GM20000 (cell line): ENCODE measurements at places on chromosomes 4 and X.

- no peak for DNase-seq
These were observed 60.9 kb downstream of the ANAPC4 start for GRCh38 chr4:25437926-25438325.

DNA sequence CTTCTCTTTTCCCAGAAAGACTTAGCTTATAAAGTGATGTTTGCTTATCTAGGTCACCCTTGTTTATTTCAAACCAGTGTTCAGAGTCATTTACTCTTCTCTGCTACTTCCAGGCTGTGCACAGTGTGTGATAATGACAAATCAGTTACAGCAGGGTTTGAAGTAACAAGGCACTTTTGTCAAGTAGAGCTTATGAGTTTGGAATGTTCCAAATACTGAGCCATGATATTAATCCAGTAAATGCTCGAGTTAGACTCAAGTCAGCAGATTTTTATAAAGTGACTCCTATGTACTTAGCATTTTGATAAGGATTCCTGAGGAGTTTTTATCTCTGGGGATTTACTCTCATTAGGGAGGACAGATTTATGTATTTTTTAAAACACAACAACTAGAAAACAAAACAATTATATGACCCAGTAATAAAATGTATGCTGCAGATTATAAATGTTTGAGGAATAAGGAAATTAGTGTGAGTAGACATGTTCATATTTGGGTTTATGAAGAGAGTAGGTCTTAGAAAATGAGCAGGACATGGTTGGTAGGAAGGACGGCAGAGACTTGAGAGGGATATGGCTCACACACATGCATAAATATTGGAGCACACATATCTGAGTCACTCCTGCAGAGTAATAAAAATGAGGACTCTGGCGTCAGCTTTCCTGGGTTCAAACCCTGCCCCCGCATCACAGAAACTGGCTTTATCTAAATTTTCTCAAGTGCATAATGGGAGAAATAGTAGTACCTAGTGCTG lies 271.2 kb downstream of the FBXO8 start:
- DNase-seq, result no peak

GRCh38 chr4:96056346-96056934 lies 216.5 kb downstream of the PDHA2 start:
- no peak for DNase-seq

GRCh38 chr4:8308144-8308543 lies 38.6 kb downstream of the HTRA3 start:
- DNase-seq, result no peak

DNA sequence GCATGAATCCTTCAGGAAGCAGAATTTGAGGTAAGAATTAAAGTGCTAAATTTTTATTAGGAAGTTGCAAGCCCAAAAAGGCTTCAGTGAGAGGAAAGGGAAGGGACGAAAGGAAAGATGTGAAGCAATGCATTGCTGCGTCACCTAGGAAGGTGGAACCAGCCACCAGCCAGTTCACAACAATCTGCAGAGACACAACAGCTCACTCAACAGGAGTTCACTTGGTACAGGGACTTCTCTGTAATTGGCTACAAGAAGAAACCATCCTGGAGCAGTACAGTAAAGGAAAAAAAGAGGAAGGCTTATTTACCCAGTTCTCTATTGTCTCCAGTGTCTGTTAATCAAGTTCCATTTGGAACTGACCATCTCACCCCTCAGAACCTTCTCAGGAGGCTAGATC lies 157.6 kb downstream of the HNRNPD start:
- DNase-seq, result no peak

- DNase-seq, result no peak
These were observed 284.7 kb downstream of the CAMK2D start for GRCh38 chr4:113476800-113477199.
